T-helper 2 cell treated with Interferon-gamma antibody and Interleukin-4, amounts not matched to agents 5 μg/mL and 100 μg/mL, for 36 hours (primary cell): ENCODE measurements at places on chromosomes 6 and 20.

GRCh38 chr20:14067603-14068002 lies 72.3 kb downstream of the MACROD2 start:
- no peak for DNase-seq

GRCh38 chr6:11766589-11767450 lies 11.8 kb downstream of the ADTRP start:
- no peak for DNase-seq

- no peak for DNase-seq
Observed at GRCh38 chr20:48205281-48205782, 420.1 kb upstream of the SULF2 start.

DNA sequence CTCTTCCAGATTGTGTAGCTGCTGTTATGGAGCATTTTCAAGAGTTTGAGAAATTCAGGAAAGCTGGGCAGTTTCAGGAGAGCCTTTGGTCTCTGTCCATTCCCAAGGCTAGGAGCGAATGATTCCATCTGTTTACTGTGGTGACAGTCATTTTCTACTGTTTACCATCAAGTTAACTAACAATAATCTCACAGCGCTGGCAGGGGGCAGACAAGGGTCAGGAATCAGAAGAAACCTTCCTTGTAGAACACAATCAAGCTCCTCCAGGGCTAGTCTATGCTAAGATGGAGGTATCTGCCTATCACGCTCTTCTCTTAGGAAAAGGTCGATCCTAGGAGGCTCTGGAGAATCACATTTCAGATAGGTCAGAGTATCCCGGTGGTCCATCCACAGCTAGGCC lies 293.9 kb downstream of the KIF16B start:
- DNase-seq: no peak

GRCh38 chr6:43877463-43878126 lies 107.6 kb downstream of the VEGFA start:
- no peak for DNase-seq

DNA sequence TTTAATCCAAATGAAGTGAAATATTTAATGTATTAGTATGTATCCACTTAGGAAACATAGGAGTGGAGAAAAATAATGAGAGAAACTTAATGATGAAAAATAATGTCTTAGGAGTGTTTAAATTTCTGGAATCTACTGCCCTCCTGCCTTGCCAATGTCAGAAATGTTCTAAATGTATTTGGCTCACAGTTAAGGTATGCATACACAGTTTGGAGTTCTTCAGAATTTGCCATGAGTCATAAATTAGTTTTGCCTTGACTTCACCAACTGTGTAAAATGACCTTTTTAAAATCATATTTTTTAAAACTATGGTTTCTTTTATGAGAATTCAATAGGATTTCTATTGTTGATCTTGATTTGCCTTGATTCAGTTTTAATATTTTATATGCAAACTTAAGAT lies 191.7 kb upstream of the HSF2 start:
- no peak for DNase-seq

- DNase-seq: peak; percentile 7
Observed at GRCh38 chr6:7646394-7646793, 56.4 kb downstream of the SNRNP48 start.

GRCh38 chr6:40444312-40444711 lies 142.9 kb downstream of the LRFN2 start:
- DNase-seq: no peak

DNA sequence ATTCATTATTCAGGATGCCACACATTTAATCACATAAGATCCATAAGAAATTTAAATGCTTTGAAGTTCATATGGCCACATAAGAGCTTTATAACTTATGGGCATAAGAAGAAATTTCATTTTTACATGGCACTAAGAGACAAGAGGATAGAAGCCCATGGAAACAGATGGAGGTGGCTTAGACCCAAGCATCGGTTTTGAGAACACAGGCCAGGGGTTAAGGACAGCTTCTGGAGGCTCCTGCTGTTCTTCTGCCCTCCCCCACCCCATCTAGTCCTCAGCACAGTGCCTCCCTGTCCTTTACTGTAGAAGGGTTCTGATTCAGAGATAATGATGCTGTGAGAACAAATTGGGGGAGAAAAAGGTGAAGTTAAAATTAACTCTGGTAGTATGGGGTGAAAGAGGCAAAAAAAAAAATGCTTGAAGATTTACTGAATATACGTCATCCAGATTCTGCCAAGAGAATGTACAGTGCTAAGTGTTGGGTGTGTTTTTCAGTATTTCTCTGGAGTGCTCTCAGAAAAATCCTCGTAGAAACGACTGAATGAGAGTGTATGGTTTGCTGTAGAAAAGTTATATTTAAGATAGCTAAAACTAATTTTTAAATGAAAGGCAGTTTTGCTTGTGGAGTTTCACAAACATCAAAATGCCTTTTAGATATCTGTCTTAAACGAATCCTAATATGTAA lies 539.7 kb downstream of the QKI start:
- no peak for DNase-seq

DNA sequence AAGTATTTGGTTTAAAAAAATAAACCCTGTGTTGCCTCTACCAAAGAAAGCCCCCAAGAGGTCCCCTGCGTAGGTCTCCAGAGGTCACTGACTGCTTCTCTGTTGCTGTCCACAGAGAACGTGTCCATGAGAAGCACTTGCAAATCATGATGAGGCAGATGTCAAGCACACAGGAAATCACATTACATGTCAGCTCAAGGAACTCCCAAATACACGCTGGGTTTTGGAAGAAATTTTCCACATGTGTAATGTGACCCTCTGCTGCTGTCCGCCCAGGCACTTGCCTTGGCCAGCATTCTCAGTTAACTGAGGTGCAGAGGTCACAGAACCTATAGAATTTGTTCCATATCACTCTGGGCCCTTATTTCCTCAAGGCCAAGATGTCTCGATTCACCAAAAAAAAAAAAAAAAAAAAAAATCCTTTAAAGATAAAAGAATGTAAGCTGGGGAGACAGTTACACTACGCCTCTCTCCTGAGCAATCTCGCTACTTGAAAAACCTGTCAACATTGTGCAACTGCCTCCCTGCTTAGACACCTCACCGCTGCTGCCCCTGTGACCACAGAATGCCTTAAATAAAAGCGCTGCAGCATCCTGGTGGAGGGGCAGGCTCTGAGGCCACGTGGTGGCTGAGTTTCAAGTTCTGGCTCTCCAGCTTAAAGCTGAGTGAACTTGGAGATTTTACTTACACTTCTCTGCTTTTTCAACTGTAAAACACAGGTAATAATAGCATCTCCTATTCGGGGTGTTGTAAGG lies 42.3 kb downstream of the SLC22A23 start:
- peak; percentile 10 for DNase-seq

DNA sequence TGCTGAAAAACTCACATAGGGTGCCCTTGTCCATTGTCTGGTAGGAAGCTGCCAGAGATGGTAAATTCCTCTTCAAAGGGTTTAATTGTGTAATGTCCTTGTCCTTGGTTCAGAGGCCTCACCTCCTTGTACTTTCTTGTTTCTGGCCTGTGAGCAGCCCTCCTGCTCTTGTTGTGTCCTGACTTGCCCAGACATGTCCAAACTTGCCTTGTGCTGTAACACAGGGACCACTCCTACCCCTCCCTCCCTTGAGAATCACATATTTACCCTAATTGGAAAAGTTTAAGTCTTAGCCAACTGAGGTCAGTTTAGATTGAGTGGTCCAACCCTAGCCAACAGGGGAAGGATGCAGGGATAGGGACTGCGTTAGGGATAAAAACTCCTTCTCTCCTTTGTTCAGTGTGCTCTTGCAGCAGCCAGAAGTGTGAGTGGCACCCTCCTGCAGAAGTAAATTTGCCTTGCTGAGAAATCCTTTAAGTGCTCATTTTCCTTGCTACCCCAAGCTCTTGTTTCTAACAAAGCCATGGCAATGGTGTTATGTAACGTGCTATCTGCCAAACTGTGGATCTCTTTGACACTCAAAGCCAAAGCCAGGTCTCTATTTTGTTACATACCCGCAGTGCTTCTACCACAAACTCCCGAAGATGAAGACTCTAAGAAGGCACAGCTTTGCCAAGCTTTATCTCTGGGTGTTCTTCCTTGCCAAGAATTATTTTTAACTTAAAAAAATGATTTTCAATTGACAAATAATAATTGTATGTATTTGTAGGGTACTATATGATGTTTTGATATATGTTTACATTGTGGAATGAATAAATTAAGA lies 414.5 kb downstream of the ESR1 start:
- DNase-seq: no peak

DNA sequence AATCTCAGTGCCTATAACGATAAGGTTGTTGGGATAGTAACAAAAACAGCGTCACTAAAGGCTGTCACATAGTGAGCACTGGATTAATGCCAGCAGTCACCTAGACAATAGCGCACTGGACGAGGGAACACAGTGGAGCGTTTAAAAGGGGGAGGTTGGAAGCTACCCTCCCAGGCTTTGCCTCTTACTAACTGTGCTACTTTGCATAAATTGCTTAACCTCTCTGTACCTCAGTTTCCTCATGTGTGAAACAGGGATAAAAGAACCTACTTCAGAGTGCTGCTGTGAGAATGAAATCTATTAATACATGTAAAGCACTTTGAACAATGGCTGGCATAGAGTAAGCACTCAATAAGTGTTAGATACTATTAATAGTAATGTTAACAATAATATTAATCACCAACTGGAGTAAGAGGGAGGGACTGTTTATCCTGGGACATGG lies 10.5 kb downstream of the BCL2L1 start:
- no peak for DNase-seq

DNA sequence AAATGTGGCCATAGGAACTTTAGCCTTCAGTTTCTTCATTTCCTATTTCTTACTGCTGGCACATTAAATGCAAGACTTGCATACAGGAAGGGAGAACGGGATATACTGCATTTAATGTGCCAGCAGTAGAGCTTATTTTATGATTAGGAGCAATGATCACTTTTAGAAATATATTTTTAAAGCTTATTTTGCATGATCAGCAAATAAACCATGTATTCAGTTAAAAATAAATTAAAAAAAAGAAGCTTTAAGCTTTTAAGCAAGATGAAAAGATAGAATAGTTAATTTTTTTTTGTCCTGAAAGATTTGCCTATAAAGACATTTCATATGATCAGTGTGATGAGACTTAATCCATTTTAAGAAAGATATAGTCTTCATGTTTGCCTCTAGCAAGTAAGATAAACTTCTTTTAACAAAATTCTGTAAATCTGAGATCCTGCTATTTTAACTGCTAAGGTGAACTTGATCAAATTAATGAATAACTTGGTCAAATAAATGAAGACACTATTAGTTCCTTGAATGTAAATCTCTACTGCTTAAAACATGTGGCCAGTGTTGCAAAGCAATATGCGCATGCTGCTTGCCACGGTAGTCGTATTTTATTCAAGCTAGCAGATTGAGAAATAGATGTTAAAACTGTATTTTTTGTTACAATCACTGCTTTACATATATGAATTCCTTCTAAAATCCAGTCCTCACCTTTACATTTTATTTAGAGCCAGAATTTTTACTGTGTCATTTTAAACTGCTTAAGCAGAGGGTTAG lies 36.2 kb upstream of the HCRTR2 start:
- DNase-seq: no peak

- no peak for DNase-seq
Observed at GRCh38 chr20:11453430-11453829, 464.3 kb upstream of the BTBD3 start.

- DNase-seq: no peak
Observed at GRCh38 chr6:166423051-166423745, 40.5 kb upstream of the MPC1 start.

DNA sequence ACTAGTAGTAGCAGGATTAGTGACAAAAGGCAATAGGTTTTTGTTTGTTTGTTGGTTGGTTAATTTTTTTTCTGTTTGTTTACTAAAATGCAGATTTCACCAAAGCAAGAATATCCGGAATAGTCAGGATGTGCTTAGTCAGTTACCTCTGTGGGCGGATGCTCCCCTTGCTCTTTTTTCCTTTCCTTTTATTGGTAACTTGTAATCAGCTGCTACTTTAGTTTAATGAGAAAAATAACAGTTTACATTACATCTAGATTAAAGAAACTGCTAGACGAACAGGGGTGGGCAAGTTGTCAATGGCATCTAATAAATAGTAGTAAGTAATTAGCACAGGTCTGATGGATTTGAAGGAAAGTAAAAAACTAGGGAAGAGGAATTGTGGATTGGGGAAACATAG lies 646.9 kb upstream of the FLRT3 start:
- DNase-seq: no peak

DNA sequence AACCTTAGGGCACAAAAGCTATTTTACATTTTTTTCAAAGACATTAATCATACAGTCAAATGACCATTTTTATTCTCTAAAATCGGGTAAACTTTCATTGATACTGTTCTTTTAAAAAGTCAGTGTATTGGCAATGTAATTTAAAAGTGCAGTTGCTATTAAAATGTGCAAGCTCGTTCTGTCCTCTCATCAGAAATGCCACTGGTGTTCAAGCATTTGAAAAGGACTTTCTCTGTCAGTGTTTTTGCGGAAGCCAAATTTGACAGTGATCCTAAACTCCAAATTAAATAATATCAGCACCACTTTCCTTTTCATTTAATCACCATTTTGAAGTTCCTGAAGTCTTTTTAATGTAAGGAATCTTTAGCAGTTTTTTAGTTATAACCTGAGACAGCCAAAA lies 69.6 kb downstream of the AFG1L start:
- no peak for DNase-seq

GRCh38 chr20:47148059-47148458 lies 208.4 kb downstream of the ZMYND8 start:
- DNase-seq: no peak

DNA sequence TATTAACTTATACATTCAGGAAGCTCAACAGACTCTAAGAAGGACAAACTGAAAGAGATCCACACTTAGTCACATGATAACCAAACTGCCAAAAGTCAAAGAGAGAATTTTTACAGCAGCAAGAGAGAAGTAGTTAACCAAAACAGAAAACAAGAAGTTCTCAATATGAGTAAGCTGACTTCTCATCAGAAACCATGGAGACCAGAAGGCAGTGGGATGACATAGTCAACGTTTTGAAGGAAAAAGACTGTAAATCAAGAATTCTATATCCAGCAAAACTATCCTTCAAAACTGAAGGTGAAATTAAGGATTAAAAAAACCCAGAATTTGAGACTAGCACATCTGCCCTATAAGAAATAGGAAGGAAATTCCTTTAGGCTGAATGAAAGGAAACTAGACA lies 60.4 kb downstream of the COL19A1 start:
- no peak for DNase-seq

GRCh38 chr20:58706150-58706892 lies 13.7 kb downstream of the NPEPL1 start:
- DNase-seq: no peak

DNA sequence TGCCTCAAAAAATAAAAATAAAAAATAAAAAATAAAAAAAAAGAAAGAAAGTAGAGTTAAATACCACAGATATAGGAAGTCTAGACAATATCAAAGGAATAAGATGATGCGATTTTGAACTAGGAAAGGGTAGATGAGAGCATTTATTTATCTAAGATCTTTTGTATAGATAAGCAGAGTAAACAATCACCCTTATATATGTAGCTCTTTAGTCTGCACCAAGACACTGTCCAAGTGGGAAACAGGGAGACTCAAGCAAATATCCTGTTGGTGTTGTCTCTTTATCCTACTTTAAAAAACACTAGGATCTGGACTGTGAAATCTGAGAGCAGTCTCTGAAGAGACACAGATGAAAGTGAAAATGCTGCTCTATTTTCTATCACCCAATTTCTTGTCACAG lies 587.0 kb upstream of the FLRT3 start:
- DNase-seq: no peak

GRCh38 chr6:149224399-149224798 lies 93.1 kb upstream of the TAB2 start:
- DNase-seq: no peak
